ENCODE measurements at places on chromosomes 2 and 18. TPM values are rescaled to one million over a fixed set of nuclear protein-coding genes. Genes with fewer than 3 reads are reported as not detected.

NR4A2 gene
- 0.83 TPM for total RNA-seq

CASP10 gene
- 1.8 TPM for total RNA-seq

ALKAL2 gene
- 3.3 TPM for total RNA-seq

ZC3H6 gene
- total RNA-seq = 4.9 TPM

LOXL3 gene
- total RNA-seq = 21.0 TPM

TUBA3E gene
- 12.8 TPM for total RNA-seq

SYT4 gene
- total RNA-seq = not detected

MC4R gene
- not detected for total RNA-seq

STARD6 gene
- not detected for total RNA-seq

DSG3 gene
- total RNA-seq = not detected

RAB12 gene
- 85.8 TPM for total RNA-seq

EML4 gene
- 40.7 TPM for total RNA-seq

DNA sequence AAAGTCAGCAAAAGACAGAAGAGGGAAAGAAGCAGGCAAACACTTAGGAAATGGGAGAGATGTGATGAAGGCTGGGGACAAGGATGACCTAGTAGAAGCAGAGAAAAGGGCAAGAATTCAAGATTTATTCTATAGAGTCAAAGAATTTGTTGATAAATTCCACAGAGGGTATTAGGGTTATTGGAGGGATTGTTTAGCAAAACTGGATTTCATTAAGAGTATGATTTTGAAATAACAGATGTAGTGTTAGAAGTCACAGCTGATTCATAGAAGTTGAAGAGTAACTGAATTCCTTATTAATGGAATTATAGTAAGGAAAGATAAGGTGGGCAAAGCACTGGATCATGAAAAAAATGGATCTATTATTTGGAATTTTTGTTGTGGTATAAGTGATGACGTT, 48.6 kb downstream of the CEP192 start:
- DNase-seq = no peak

- DNase-seq = no peak
These were observed 89.6 kb downstream of the ACAA2 start for GRCh38 chr18:49723648-49724180.

DNA sequence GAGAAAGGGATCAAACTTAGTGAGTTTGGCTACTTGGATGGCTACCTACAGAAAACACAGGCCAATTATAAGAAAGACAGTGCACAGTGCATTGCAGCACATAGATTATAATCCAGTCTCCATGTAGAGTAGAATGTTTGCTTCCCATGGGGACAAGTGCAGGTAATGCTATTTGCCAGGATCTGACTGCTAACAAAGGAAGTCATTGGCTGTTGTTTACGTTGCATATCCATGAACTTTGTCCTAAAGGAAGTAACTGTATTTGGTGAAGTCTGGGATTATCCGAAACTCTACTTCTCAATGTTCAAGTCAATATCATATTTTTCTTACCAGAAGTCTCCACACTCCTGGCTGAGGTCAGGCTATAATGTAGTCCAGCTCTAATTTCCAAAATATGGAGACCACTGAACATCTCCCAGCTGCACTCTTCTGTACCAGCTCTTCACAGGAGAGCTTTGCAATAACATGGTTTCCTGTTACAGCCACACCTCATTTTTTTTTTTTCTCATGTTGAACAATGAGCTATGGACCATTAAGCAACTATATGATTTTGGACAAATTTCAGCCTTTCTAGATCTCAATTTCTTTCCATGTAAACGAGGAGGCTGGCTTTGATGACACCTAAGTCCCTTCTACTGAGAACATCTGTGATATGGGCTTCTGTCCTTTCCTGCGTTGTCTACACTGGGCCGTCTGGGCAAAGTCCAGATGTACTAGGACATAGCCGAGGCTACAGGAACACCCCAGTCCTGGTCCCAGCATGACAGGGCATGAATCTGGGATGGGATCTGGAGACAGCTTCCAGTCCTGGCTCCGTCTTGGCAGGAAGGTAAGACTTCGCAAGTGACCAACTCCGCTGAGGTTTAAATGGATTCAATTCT, 154.8 kb downstream of the LAMA1 start:
- DNase-seq = no peak

- no peak for DNase-seq
These were observed 257.9 kb downstream of the BCL11A start for GRCh38 chr2:60295636-60295962.

DNA sequence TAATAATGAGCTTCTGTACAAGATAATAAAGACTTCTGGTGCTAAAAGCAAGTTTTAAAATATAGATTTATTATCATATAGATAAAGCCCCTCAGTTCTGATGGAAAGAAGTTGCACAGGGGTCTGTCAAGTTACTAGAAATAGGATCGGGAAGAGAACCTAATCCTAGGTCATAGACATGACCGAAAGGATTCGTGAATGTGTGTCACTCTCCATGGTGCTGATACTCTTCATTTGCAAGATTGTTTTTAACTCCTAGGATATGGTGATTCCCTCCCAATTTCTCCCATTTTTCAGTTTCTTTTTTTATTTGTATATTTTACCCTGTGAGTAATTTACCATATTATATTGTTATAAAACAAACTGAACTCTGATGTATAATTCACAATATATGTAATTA, 58.9 kb upstream of the CTNNA2 start:
- no peak for DNase-seq

- DNase-seq = peak; percentile 24
These were observed 108.7 kb downstream of the DPP10 start for GRCh38 chr2:114550895-114551793.

DNA sequence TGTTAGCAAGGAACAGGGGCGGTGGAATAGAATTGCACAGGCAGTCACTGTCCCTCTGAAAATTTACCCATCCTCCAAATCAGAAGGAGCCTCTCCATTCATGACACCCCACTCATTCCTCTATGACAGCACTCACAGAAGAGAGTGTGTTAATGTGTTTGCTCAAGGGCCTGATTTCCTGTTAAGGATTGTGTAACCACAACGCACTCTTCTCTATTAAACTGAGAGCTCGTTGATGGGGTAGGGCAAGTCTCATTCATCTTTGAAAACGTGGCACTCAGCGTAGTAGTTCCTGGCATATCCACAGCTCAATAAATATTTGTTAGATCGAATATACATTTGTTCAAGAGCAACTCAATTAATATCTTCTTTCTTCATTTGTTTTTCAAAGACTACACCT, 106.4 kb downstream of the VAPA start:
- DNase-seq = no peak

DNA sequence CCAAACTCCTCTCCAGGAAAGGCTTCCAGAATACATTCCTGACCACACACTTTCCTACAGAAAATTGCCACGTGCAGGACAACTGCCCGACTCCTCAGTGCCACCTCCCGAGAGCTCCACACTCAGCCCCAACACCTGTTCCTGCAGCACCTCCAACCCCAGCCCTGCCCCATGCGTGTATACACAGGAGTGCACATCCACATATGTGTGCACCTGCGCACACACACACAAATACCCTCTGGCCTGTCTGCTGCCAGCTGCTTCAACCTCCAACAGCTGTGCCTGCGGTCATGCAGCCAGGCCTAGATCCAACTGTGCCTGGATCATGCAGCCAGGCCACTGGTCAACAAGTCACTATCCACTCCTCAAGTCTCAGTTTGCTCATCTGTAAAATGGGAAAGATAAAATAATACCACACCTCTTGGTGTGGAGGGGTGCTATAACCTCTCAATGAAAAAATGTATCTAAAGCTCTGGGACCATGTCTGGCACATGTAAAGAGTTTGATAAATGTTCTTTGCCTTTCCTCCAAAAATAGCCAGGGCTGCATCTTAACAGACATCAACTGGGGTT, 152.1 kb upstream of the ID2 start:
- DNase-seq = no peak

DNA sequence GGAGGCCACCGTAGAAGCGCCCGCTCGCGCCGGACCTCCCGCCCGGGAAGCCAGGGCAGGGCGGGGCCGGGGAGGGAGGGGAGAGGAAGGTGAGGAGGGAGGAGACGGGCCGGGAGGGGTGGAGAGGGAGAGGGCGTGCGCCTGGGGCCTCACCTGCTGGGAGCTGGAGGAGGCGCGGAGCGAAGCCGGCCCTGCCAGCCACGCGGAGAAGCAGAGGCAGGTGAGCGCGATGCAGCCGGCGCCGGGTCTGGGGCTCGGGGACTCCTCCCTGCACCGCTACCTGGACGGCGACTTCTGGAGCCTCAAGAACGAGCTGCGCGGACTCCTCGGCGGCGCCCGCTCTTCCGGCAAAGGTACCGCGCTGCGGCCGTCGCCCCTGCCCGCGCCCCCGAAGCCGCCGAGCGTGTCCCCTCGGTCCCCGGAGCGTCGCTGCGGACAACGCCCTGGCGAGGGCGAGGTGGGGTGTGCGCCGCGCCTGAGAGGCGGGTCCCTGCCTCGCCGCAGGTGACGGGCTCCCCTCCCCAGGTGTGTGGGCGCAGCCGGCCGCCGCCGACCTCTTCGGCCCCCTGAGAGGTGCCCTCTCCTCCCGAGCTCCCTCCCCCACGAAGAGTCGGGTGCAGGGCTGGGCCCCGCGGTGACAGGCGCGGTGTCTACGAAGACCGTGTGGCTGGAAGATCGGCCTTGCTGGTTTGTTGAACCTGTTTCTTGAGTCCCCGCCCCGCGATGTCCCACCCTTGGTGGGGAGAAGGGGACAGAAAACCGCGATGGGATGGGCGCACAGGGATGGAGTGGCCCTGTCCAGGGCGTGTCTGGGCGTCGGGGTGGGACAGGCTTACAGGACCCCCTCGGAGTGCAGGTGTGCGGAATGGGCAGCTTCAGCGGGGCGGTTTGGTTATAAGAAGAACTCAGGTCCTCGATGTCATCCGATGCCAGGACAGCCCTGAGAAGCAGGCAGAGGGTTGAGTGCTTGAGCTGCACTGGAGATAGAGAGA, at the start of gene ACOXL:
Gene ACOXL, plus strand, starts transcription at position 152 of the 992 bp plus-strand sequence. CDS start 35,817 bp downstream, outside the sequence.
- DNase-seq = no peak

- DNase-seq = no peak
These were observed 186.7 kb upstream of the ETAA1 start for GRCh38 chr2:67210430-67210829.

- no peak for DNase-seq
These were observed 12.4 kb upstream of the ZFP36L2 start for GRCh38 chr2:43238813-43239212.

- DNase-seq = no peak
These were observed 313.1 kb downstream of the PDE11A start for GRCh38 chr2:177759443-177759842.

DNA sequence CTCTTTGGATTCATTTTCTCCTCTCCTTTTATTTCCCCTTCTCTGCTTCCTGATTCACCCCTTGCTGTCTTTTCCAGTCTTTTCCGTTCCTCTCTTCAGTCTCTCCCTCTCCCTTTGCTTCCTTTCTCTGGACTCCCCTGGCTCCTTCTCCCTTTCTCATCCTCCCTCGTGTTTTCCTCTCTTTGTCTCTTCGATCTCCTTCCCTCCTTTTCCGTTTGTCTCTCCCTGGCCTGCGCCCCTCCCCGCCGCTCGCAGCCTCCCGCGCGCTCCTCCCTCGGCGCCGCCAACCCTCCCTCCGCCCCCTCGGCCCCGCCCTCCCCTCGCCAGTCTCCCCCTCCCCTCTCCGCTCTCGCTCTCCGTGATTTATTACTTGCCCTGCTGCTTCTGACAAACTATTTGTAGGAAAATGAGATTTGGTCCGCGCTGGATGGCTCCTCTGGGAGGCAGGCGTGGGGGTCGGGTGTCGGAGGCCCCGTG, 46.0 kb upstream of the PAX8 start:
- DNase-seq = peak; percentile 33

DNA sequence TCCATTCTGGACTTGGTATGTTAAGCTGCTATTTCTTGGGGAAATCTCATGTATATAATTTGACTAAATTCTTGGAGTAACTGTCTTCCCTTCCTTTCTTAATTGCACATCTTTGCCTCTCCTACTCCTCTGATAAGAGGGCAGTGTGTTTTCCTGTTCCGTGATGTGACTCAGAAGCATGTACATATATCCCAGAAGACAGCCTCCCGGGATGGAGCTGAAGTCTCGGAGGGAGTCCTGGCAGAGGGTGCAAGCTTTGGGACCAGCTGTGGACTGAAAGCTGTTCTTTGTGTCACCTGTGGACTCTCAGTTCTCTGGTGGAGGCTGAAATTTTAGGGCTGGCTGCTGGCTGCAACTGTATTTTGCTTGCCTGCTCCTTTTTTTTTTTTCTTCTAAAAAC, 54.7 kb upstream of the MGAT5 start:
- no peak for DNase-seq

DNA sequence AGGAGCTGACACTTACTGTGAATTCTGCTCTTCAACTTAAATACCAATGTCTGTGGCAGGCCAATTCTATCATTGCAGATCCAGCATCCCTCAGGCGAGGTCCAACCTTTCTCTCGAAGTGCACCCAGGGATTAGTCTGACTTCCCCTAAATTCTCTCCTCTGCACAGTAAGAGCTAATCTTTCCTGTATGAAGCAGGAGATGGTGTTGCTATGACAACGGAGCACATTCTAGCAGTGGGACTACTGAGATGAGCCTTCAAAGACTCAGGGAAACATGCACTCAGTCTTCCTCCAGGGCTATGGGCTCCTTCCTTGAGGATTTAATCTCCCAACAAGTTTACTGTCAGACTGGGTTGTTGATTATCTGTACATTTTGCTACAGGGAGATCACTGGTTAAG, 176.3 kb downstream of the NOL4 start:
- no peak for DNase-seq

- no peak for DNase-seq
These were observed 37.7 kb downstream of the BCL11A start for GRCh38 chr2:60515721-60516226.
